EL (cell line): ENCODE measurements at places on chromosomes 1 and 21.

- peak; percentile 60 for DNase-seq
Measured at GRCh38 chr1:54859700-54860391, 27.1 kb downstream of the DHCR24 start.

GRCh38 chr1:240602189-240602588 lies 9.8 kb downstream of the GREM2 start:
- DNase-seq = peak; percentile 8

DNA sequence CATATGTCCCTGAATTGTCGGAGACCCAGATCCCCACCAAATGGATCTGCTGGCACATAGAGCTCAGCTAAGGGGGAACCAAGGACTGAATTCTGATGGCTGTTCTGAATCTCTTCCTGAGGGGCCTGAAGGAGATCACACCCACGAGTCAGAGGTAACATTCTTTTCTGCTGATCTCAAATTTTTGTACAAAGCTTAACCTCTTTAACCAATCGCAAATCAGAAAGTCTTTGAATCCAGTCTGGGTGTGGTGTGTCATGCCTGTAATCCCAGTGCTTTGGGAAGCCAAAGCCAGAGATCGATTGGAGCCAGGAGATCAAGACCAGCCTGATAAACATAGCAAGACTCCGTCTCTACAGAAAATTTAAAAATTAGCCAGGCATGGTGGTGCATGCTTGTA lies 62.8 kb upstream of the PRRC2C start:
- peak; percentile 84 for DNase-seq

DNA sequence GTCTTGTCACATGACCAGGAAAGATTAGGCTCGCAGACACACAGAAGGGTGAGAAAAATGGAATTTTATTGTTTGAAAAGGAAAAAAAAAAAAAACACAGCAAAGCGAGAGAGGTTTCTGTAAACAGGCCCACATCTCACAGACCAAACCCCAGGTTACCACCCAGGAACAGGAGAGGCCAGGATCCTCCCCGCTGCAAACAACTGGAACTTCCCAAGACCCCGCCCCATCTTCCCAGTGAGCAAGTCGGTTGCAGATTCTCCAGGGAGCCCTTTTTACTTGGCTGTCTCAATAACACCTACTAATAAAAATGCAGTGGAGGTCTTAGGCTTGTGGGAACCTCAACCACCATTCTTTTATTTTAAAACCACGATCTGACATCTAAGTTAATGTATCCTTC lies 84.7 kb upstream of the ETS2 start:
- no peak for DNase-seq

DNA sequence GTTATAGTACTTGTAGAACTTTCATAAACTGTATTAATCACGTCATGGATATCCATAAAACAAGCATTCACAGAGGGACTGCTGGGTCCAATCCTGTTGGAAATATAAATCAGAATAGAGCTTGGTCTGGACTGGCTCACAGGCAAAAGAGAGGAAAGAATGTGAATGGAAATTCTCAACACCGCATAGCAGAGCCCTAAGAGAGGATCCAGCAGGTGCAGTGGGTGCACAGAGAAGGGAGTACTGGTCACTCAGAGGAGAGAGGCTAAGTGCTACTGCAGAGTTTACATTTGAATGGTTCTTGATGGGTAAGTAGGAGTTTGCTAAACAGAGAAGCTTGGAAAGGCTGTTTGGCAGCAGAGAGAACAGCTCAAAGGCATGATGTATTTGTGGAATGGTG lies 231.7 kb downstream of the PAPPA2 start:
- no peak for DNase-seq

- no peak for DNase-seq
Measured at GRCh38 chr1:113118266-113118665, 45.3 kb downstream of the LRIG2 start.

GRCh38 chr1:27133158-27133557 lies 21.8 kb downstream of the SLC9A1 start:
- no peak for DNase-seq

DNA sequence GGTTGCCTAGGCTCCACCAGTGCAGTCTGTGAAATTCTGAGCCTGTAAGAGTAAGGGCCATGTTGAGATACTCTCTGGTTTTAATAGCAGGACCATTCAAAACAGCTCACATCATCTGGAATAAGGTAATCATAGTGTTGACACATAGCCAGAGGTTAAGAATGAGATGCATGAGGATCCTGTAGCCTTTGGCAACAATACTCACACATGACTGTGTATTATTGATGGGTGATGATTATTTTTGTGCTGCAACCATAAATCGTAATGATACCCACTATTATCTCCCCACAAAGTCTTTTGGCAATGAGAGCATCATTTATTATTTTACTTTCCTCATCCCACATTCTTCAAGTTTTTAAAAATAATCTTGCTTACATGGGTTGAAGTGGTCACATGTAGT lies 35.5 kb downstream of the KCNK2 start:
- DNase-seq = no peak

DNA sequence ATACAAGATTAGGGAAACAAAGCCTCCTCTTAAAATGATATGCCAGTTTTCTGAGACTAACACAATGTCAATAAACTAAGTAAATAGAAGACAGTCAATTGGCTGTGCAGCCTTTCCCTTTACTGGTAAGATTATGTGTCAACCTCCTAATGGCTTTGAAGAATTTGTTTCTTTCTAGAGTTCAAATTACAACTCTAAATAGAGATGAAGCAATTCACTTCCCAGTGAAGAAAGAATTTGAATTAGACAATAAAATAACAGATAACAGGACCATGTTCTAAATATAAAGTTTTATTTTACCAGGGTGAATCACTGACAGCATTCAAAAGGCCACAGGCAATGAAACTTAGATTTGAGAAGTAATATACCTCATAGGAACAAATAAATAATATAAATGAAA lies 680.3 kb downstream of the PLA2G4A start:
- DNase-seq = no peak

- no peak for DNase-seq
Measured at GRCh38 chr1:14616632-14617396, 18.3 kb downstream of the KAZN start.
